Neural progenitor cell (in vitro differentiated cells): ENCODE measurements at places on chromosomes 3 and 15. TPM values are rescaled to one million over a fixed set of nuclear protein-coding genes. Genes with fewer than 3 reads are reported as not detected.

GRCh38 chr3:51983578-51984268 lies 388 bp downstream of the ACY1 start:
- H3K4me1 ChIP-seq = peaks cover 16% of the 10 kb centered on the region
- DNase-seq = no peak
- H3K36me3 ChIP-seq = no peaks in the 10 kb centered on the region
- H3K27me3 ChIP-seq = no peaks in the 10 kb centered on the region
- H3K27ac ChIP-seq = peak overlapping the region; percentile 59

DNA sequence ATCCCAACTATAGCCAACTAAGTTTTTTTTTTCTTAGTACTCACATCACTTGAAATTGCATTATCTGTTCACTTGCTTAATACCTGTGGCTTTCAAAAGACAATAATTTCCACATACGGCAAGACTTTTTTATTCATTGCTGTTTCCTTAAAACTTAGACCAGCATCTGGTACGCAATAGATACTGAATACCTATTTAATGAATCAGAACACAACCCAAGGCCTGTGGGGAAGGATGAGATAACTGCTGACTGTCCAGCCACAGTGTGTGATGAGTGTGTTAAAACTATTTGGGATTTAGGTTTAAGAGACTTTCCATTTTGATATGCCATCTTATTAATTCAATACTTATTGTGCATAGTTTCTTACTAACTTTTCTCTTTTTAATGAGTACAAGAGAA lies 988.7 kb downstream of the NTRK3 start:
- no peak overlapping the region for H3K4me3 ChIP-seq
- no peak for DNase-seq
- H3K36me3 ChIP-seq = no peaks in the 10 kb centered on the region
- H3K4me1 ChIP-seq = no peaks in the 10 kb centered on the region
- no peaks in the 10 kb centered on the region for H3K27me3 ChIP-seq

DNA sequence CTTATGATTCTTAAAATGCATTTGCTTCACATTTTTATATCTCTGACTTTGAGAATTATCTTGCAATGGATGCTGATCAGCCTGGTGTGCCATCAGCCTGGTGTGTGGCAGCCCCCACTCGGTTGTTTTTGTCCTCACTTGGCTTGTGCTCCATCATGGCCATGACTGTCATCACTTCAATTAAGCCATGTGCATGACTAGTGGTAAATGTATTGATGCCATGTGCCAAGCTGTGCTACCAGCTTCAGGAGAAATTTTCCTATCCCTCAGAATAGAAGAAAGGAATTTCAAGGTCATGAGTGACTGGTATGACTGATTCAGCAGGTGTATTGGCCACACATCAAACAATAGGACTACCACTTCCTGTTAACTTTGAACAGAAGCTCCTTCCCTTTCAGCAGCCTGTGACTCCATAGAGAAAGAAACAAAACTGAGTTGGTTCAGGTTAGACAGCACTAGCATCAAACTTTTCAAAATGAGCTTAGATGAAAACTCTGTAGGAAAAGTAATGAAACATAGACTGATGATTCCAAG lies 251.7 kb downstream of the GRM7 start:
- no peak for DNase-seq
- H3K4me1 ChIP-seq = no peaks in the 10 kb centered on the region
- no peaks in the 10 kb centered on the region for H3K27me3 ChIP-seq
- no peak overlapping the region for H3K27ac ChIP-seq
- H3K36me3 ChIP-seq = no peaks in the 10 kb centered on the region

- H3K4me3 ChIP-seq = no peak overlapping the region
- no peaks in the 10 kb centered on the region for H3K27me3 ChIP-seq
- no peak overlapping the region for H3K27ac ChIP-seq
- H3K4me1 ChIP-seq = no peaks in the 10 kb centered on the region
- H3K36me3 ChIP-seq = no peaks in the 10 kb centered on the region
- no peak for DNase-seq
Observed at GRCh38 chr3:52396011-52396906, 48.6 kb downstream of the SEMA3G start.

GRCh38 chr3:193798051-193798450 lies 205.0 kb downstream of the OPA1 start:
- H3K27ac ChIP-seq = no peak overlapping the region
- H3K4me1 ChIP-seq = peaks cover 15% of the 10 kb centered on the region
- H3K4me3 ChIP-seq = no peak overlapping the region
- DNase-seq = no peak

Gene LTF
- not detected in 2 replicates for total RNA-seq

Gene EPHA6
- 0.11 and 0.28 TPM in 2 replicates for total RNA-seq
